Stimulated activated CD8-positive, alpha-beta memory T cell treated with anti-CD3 and anti-CD28 coated beads, Interleukin-7, amount 100 ng/mL, for 4 hours (primary cell): ENCODE measurements at places on chromosomes 12 and 14.

DNA sequence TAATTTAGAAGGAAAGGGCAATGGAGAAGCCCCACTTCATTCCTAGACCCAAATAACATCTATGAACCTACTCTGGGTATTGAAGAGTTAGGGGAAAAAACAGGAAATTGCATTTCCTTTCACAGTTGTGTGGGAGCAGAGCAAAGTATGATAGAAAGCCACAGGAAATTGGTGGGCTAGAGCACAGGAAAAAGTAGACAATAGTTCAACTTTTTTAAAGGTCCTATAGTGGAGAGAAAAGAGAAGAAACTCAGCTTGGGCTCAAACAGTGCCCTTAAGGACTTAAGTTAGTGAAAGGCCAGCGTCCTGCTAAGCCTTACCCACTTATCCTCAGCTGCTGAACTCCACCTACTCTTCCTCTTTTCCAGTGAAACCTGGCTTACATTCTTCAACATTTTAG, 258.1 kb downstream of the DPY19L2 start:
- DNase-seq, result no peak

DNA sequence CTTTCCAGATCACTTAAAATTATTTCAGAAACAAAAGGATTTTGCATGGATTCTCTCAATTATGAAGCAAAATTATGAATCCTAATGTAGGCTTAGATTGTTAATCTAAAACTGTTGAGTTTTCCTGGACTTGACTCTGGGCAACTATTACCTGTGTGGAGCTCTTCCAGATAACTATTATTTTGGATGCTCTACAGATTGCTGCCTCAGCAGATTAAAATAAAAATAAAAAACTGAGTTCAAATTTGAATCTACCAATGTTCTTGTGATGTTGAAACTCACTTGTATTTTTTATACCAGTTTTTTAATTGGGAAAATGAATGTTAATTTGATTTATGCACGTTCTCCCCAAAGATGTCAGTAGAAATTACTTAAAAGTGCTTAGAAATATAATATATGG, 120.5 kb upstream of the NAV3 start:
- no peak for DNase-seq

GRCh38 chr12:8648576-8649205, 13.9 kb downstream of the MFAP5 start:
- DNase-seq, result peak; percentile 51

- no peak for DNase-seq
Observed at GRCh38 chr12:66884091-66884490, 205.2 kb upstream of the GRIP1 start.

DNA sequence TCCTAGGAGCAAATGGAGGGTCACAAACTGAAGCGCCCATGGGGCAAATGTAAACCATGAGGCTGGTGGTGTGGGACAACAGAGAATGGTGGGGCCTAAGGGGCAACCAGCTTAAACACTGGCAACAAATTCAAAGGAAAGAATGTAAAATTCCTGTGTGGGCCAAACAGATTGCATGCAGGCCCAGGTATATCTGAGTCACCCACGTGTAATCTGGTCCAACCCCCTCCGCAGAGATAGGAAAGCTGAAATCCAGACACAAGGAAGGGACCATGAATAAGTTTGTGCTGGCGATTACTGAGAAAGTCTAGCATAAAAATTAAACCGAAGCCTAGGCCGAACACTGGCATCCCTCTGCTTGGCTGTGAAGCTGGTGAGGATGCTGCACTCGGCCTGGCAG, 71.6 kb downstream of the ITPK1 start:
- DNase-seq, result no peak

- no peak for DNase-seq
Observed at GRCh38 chr14:22614240-22614799, 16.2 kb downstream of the ABHD4 start.

DNA sequence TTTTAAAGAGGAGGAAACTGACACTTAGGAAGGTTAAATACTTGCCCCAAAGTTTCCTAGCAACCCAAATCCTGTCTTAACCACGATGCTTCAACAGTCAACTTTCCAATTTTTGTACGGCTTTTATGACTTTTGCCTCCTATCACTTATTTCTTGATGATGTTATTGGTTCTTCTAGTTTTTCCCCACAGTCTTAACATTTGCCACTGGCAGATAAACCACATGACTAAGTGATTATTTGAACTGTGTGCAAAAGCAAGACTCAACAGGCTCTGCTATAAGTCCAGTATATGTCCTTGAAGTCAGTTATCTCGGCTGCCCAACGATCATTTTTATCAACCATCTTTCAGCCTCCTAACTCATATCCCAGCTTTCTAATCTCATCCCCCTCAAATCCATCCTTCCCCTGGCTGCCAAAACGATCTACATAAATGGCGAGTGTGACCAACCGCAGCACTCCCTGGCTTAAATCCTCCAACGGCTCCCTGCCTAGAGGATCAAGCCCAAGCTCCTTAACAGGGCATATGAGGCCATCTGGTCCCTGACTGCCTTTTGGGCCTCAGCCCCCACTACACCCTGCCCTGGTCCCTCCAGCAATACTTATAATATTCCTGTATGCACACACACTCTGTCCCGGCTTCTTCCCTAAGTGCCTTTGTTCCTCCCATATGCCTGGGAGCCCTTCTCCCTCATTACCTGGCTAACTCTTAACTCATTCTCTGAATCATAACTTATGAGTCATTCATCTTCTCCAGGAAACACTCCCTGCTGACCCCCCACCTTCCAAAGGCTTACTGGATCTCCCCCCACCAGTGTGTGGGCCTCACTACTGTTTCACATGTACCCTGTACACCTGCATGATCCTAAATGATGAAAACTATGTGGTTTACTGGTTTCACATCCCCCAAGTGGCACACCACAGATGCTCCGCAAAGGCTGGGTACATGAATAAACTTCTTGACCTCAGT, 8.8 kb downstream of the VPS37B start:
- DNase-seq, result peak; percentile 46

GRCh38 chr14:74459289-74459946, 33.4 kb upstream of the SYNDIG1L start:
- no peak for DNase-seq

DNA sequence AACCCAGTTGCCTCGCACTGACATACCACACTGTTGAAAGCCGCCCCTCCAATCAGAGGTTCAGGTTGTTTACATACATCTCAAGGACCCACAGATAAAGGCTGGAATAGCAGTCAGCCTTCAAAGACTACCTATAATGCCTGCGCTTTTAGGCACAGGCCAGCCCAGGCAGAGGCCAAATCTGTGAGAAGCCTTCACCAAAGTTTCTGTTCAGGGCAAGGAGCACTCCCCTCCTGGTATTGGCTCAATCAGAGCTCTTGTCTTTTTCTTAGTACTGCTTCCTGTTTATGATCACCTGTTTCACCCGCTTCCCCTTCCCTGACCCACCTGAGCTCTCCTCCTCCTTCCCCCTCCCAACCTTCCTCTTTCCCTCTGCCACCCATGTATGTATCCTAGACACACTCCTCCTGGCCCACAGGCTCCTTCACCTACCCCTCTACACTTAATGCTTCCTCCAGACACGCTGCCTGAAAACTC, 34.8 kb downstream of the DUSP16 start:
- DNase-seq, result no peak

GRCh38 chr12:87924149-87924548, 105.1 kb downstream of the C12orf50 start:
- no peak for DNase-seq

DNA sequence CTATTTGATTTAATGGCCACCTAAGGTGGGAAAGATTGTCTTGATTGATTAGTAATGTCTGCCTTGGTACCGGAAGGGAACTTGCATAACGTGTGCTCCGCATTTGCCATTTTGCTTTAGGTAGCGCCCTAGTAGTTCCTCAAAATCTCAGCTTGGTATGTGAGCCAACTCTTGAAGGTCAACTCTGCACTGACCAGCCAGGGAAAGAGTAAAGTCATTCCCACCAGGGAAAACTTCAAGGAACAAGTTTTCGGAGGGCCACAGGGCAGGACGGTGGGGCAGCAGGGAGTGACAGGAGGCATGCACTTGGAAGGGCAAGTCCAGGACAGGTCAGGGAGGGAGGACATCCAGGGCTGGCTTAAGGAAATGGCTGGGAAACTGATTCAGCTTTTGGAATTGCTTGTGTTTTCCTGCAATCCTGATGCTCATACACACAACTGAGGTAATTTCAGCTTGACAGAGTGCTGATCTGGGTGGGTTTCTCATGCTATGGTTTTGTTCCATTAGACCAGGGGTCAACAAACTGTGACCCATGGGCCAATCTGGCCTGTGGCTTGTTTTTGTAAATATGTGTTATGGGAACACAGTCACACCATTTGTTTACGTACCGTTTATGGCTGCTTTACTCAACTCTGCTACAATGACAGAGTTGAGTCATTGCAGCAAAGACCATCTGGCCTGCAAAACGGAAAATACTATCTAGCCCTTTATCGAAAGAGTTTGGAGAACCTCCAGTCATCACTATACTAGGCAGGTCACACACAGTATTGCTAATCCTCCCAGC, 184.5 kb downstream of the RBM19 start:
- no peak for DNase-seq

GRCh38 chr14:66662374-66662773, 154.4 kb downstream of the GPHN start:
- no peak for DNase-seq

DNA sequence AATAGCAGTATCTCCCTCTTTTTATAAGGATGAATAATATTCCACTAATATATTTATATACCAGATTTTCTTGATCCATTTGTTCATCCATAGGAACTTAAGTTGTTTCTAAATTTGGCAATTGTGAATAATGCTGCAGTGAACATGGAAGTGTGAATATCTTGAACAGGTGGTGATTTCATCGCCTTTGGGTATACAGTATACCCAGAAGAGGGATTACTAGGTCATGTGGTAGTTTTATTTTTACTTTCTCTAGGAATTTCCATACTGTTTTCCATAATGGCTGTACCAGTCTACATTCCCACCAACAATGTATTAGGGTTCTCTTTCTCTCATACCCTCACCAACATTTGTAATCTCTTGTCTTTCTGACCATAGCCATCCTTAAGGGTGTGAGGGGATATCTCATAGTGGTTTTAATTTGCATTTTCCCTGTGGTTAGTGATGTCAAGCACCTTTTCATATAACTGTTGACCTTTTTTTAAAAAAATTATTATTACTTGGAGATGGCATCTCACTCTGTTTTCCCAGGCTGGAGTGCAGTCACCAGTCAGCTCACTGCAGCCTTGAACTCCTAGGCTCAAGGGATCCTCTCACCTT, 20.5 kb downstream of the PPHLN1 start:
- DNase-seq, result no peak

- no peak for DNase-seq
Observed at GRCh38 chr14:38592764-38593442, 337.0 kb upstream of the CLEC14A start.

GRCh38 chr12:2641207-2641606, 153.6 kb upstream of the FKBP4 start:
- no peak for DNase-seq

- no peak for DNase-seq
Observed at GRCh38 chr12:61987173-61987572, 273.0 kb upstream of the USP15 start.

DNA sequence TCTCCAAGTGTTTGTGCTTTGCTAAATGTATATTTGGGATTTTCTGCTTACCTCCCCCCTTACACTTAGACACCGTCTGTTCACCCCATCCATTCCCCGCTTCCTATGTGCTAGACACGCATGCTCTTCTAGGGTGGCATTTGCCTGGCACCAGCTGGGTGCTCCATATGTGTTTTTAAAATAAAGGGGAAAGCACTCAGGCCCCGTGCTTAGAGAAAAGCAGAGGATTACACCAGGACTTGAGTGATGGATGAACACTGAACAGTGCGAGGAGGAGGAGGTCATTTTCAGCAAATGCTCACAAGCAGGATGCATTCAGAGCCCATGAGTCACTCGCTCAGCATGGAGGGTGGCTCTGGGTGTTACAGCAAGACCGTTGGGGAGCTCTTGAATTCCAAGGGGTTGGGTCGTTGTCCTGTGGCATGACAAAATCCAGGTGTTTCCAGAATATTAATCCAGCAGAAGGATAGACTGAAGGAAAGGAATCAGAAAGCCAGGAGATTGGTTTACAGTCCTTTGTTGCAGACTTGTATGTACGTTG, 2.9 kb upstream of the BDKRB1 start:
- no peak for DNase-seq

GRCh38 chr14:60206837-60207533, 41.8 kb upstream of the DHRS7 start:
- DNase-seq, result no peak

DNA sequence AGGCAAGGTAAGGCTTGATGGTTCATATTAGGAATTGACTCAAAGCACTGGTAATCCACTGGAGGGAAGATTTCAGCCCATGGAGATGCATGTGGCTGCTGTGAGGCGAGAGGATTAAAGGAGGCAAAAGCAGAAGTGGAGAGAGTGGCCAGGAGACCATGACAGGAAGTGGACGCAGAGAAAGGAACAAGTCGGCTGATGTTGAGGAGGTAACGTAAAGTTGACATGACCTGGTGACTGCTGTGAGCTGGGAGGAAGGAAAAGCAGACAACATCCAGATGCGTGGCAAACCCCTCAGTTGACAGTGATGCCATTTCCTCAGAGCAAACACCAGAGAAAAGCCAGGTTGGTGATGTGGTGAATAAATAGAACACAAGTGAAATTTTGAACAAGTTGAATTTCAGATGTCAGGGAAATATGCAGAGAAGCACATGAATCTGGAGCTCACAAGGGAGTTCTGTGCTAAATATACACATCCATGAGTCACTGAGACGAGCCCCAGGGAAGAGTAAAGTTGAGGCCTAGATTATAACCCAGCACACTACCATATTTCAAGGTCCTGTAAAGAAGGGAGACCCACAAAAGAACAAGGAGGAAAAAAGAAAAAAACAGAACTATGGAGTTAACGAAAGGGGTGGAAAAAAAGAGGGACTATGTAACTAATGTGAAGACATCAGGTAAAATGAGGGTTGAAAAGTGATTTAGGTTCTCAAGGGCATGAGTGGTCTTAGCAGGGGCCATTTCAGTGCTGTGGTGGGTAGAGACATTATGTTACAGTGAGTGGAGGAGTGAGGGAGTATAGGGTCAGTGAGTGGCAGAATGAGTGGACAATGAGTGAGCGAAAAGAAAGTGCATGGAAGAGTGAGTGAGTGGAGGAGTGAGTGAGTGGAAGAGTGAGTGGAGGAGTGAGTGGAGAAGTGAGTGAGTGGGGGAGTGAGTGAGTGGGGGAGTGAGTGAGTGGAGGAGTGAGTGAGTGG, 61.6 kb upstream of the GZMB start:
- DNase-seq, result no peak

DNA sequence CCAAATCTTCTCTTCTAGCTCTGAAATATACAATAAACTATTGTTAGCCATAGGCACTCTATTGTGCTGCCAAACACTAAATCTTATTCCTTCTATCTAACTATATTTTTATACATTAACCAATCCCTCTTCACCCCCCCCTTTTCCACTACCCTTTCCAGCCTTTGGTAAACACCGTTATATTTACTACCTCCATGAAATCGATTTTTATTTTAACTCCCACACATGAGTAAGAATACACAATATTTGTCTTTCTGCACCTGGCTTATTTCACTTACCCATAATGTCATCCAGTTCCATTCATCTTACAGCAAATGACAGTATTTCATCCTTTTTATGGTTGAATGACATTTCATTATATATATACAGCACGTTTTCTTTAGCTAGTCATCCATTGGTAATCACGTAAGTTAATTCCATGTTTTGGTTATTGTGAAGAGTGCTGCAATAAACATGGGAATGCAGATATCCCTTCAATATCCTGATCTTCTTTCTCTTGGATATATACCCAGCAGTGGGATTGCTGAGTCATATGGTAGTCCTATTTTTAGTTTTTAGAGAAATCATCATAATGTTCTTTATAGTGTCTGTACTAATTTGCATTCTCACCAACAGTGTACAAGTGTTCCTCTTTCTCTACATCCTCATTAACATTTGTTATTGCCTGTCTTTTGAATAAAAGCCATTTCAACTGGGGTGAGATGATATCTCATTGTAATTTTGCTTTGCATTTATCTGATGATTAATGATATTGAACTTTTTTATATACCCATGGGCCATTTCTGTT, 34.2 kb upstream of the PLBD1 start:
- DNase-seq, result no peak
